ENCODE measurements at places on chromosomes 6 and 20. TPM values are rescaled to one million over a fixed set of nuclear protein-coding genes. Genes with fewer than 3 reads are reported as not detected.

DNA sequence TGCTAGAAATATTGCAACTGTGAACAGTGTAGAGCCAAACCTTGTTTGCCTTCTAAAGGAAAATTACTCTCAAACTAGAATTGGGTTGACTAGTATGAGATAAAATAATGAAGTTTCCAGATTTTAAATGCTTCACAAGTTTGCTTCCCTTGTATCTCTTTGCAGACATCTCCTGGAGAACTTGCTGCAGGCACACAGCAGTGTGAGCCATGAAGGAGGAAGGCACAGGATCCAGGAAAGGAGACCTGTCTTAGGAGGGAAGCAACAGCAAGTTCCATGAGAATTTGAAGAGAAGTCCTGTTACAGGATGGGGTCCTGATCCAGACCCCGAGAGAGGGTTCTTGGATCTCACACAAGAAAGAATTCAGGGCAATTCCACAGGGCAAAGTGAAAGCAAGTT lies 115.9 kb downstream of the BMP7 start:
- DNase-seq = no peak
- no peak overlapping the region for H3K27ac ChIP-seq
- peaks cover 2% of the 10 kb centered on the region for H3K27me3 ChIP-seq
- H3K4me1 ChIP-seq = peaks cover 6% of the 10 kb centered on the region

- no peak overlapping the region for H3K4me3 ChIP-seq
- H3K4me1 ChIP-seq = peaks cover 9% of the 10 kb centered on the region
- no peak overlapping the region for H3K27ac ChIP-seq
- no peak for DNase-seq
- H3K27me3 ChIP-seq = peaks cover 11% of the 10 kb centered on the region
Measured at GRCh38 chr20:45183084-45183483, 8.4 kb downstream of the PI3 start.

- no peak overlapping the region for H3K4me3 ChIP-seq
- H3K4me1 ChIP-seq = peaks cover 9% of the 10 kb centered on the region
- no peaks in the 10 kb centered on the region for H3K36me3 ChIP-seq
- peaks cover 51% of the 10 kb centered on the region for H3K27me3 ChIP-seq
- peak; percentile 58 for DNase-seq
- no peak overlapping the region for H3K27ac ChIP-seq
Measured at GRCh38 chr6:33812669-33813068, 8.9 kb upstream of the MLN start.

- peaks cover 41% of the 10 kb centered on the region for H3K36me3 ChIP-seq
- H3K4me1 ChIP-seq = peaks cover 92% of the 10 kb centered on the region
- H3K4me3 ChIP-seq = peak overlapping the region; percentile 50
- H3K27ac ChIP-seq = peak overlapping the region; percentile 78
- no peak for DNase-seq
- H3K27me3 ChIP-seq = no peaks in the 10 kb centered on the region
Measured at GRCh38 chr6:139146317-139146726, 11.4 kb downstream of the HECA start.

GRCh38 chr6:46116289-46116688 lies 13.5 kb upstream of the ENPP4 start:
- H3K4me1 ChIP-seq = peaks cover 12% of the 10 kb centered on the region
- H3K27me3 ChIP-seq = no peaks in the 10 kb centered on the region
- H3K27ac ChIP-seq = no peak overlapping the region
- no peak overlapping the region for H3K4me3 ChIP-seq

DNA sequence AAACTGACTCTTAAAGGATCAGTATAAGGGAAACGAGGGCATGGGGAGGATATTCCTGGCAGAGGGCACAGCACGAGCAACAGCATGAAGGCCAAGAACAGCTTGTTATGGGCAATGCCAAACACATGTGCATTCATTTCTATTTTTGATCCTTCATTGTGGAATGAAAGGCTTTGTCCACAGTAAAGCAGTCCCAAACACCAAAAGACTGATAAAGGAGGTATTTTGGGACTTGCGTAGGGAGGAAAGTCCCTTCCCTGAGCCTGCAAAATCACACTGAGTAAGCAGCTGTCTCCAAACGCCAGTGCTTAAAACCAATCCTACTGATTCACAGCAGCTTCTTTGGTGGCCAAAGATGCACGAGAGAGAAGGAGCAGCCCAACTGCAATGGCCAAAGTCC lies 138.2 kb downstream of the UNC5CL start:
- H3K4me3 ChIP-seq = no peak overlapping the region
- no peaks in the 10 kb centered on the region for H3K36me3 ChIP-seq
- H3K27me3 ChIP-seq = peaks cover 6% of the 10 kb centered on the region
- no peak overlapping the region for H3K27ac ChIP-seq
- DNase-seq = no peak

GRCh38 chr6:87184762-87185250 lies 29.4 kb downstream of the ZNF292 start:
- H3K27ac ChIP-seq = no peak overlapping the region
- no peak overlapping the region for H3K4me3 ChIP-seq
- H3K27me3 ChIP-seq = no peaks in the 10 kb centered on the region
- DNase-seq = no peak
- H3K36me3 ChIP-seq = peaks cover 35% of the 10 kb centered on the region

DNA sequence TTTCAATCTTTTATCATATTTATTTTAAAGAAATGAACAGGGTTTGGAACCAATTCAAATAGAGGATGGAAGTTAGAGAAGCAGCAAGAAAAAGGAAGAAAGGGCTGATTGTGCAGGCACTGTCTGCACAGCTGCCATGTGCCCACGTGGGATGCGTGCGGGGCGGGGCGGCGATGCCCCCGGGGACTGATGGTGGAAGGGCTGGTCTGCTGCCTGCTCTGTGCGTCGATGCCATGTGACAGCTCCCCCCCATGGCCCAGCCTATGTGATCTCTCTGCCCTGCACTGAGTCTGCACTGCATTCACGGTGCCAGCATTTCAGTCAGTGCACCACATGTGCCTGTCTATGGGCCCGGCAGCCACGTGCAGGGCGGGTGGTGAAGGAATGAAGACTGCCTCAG lies 96.4 kb downstream of the IRF4 start:
- H3K36me3 ChIP-seq = peaks cover 62% of the 10 kb centered on the region
- no peaks in the 10 kb centered on the region for H3K27me3 ChIP-seq
- H3K4me1 ChIP-seq = peaks cover 88% of the 10 kb centered on the region
- peak overlapping the region; percentile 70 for H3K27ac ChIP-seq

GRCh38 chr20:61380545-61380915 lies 128.5 kb downstream of the CDH4 start:
- H3K4me3 ChIP-seq = no peak overlapping the region
- no peak overlapping the region for H3K27ac ChIP-seq
- no peak for DNase-seq
- no peaks in the 10 kb centered on the region for H3K27me3 ChIP-seq

- H3K27me3 ChIP-seq = no peaks in the 10 kb centered on the region
- H3K4me3 ChIP-seq = no peak overlapping the region
- H3K27ac ChIP-seq = no peak overlapping the region
- DNase-seq = no peak
- H3K36me3 ChIP-seq = no peaks in the 10 kb centered on the region
Measured at GRCh38 chr6:6970851-6971250, 136.9 kb upstream of the RREB1 start.

TMEM244 gene
- not detected for total RNA-seq

CFB gene
- not detected for total RNA-seq

C6orf141 gene
- total RNA-seq = 0.47 TPM
